ENCODE measurements at places on chromosomes 6 and 20.

- DNase-seq, result no peak
Observed at GRCh38 chr20:49340161-49340966, 62.5 kb upstream of the ZNFX1 start.

GRCh38 chr20:54626126-54626525 lies 150.7 kb downstream of the DOK5 start:
- no peak for DNase-seq

DNA sequence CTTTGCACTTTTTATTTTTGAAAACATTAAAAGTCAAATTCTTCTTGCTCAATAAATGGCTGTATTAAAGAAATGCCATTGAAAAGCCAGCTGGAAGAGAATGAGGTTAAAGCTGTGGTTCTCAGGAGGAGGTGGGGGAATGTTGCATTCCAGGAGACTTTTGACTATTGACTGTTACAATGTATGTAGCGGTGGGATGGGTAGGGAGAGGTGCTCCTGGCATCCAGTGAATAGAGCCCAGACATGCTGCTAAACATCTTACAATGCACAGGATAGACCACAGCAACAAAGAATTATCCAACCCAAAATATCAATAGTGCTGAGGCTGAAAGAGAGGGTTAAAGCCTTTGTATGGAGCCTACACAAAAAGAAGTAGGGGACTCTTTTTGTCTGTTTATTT lies 295.9 kb downstream of the NKAIN2 start:
- DNase-seq, result no peak

- DNase-seq, result no peak
Observed at GRCh38 chr6:6810727-6811126, 222.2 kb downstream of the LY86 start.

DNA sequence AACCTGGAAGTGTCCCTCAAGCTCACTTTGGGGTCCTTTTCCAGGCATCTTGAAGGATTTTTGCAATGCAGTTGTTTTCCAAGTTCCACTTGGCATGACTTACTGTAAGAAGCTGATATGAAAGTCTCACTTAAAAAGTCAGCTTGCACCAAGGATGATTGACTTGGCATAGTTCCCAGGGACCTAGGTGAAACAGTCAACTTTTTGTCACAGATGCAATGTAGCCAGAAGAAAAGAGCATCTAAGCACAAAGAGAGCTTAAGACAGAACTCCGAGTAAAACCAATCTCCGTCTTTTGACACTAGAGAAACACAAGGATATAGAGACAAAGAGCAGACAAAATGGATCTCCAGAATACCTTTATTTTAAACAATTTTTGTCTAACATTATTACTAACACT lies 2.6 kb upstream of the ZSCAN12 start:
- DNase-seq, result no peak

DNA sequence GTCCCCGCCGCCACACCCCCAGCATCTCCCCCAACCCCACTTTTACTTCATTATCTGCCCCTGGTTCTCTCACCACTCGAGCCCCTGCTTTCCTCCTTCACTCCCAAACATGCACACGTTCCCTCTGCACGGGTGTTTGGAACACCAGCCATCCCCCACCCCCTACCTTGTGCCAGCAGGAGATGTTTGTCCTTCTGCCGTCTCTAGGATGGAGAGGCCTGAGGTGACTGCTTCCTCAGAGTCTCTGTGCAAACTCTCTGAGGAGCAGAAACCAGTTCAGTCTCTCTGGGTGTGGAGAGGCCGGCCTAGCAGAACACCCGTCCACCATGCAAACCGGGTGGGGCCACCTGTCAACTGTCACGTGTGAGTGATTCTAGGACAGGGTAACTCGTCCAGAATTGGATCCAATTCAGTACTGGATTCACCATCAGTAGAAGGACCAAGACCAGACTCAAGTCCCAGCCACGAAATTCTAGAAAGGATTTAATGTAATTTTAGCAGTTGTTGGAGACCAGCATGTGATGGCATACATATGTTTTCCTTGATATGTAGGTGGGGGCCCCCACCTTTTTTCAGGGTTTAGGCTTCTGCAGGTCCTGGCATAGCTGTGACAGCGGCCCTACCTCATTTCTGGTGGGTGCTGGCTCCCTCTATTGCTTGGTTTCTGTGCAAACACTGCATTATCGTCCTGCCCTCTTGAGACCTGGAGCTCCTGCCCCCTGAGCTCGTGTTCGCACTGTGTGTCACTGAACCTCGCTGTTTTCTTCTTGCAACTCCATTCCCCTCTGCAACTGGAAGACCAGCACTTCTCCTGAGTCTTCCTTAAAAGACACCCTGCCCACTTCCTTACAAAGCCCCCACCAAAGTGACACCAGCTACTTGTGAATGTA lies at the start of gene RAET1E:
Gene RAET1E, minus strand, starts transcription at position 259 of the 890 bp plus-strand sequence. CDS start 7,212 bp downstream, outside the sequence.
- DNase-seq, result no peak

DNA sequence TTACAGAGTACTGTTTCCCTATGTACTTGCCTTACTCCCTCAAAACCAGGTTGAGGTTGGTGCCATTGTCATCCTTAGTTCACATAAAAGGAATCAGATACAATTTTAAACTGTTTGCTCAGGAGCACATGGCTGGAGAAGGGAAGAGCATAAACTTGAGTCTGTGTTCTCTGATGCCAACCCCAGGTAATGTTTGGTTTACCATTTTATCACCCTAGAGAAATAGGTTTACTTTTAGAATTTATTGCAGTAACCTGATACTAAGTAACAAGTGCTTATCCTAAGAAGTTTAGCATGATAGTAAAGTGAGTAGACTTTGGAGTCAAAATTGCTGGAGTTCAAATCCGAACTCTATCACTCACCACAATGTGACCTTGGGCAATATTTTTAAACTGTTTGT lies 86.3 kb downstream of the RFPL4B start:
- no peak for DNase-seq

GRCh38 chr6:88165844-88166492 lies at the start of gene CNR1:
Gene CNR1 (minus strand): TSS chr6:88166347. CDS start chr6:88145274, 21,073 bp downstream.
- DNase-seq, result no peak

- DNase-seq, result no peak
Observed at GRCh38 chr6:86683132-86683908, 254.0 kb upstream of the HTR1E start.

DNA sequence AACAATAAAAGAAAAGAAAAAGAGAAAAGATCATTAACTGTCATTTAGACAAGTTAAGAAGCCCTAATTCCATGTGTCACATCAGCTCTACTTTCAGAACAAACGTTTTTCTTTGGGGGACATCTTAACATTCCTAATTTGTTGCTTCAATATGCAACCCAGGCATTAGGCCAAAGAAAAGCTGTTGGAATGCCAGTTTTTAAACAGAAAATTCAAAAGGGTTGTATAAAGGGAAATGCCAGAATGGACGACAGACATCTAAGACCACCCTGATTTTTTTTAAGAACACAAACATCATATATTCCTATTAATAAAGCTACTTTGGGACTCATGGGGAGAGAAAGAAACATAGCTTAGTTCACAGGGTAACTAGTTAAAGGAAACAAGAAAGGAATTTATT lies 315.0 kb downstream of the GMDS start:
- DNase-seq, result no peak

- peak; percentile 62 for DNase-seq
Observed at GRCh38 chr6:37353761-37354525, at the start of gene RNF8. Gene RNF8 (plus strand): TSS chr6:37353983. CDS start chr6:37354165, 182 bp downstream.

- DNase-seq, result no peak
Observed at GRCh38 chr6:786946-787763, 94.2 kb upstream of the EXOC2 start.

GRCh38 chr20:7378864-7379605 lies 561.2 kb downstream of the HAO1 start:
- DNase-seq, result no peak

GRCh38 chr6:135114355-135115145 lies 59.9 kb upstream of the HBS1L start:
- DNase-seq, result no peak

DNA sequence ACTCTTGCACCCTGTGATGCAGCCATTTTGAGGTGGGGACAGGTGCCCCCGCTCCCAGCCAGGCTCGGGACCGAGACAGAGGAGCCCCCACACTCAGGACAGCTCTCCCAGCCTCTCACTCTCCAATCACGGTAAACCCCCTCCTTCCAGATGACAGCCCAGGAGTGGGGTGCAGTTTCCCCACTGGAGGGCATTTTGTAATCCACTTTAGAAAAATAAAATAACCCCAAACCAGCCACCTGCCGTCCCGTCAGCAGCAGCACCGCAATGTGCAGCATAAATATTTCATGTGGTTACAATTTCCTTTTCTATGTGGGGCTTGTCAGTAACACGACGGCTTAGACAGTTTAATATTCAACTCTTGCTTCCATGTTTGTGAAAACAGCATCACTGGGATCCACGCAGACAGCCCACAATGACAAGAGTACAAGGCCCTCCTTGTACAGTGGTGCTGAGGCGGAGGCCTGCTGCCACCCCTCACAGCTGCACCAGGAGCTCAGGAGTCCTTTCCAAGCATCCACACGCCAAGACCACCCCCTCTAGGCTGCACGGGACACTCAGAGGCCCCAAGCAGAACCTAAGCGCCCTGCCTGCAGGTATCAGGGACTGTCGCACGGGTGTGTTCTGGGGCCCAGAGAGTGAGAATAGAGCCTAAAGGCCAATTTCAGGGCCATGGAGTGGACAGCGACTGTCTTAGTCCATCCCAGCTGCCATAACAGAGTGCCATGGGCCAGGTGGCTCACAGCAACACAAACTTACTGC lies 116.7 kb downstream of the JPH2 start:
- DNase-seq, result no peak

DNA sequence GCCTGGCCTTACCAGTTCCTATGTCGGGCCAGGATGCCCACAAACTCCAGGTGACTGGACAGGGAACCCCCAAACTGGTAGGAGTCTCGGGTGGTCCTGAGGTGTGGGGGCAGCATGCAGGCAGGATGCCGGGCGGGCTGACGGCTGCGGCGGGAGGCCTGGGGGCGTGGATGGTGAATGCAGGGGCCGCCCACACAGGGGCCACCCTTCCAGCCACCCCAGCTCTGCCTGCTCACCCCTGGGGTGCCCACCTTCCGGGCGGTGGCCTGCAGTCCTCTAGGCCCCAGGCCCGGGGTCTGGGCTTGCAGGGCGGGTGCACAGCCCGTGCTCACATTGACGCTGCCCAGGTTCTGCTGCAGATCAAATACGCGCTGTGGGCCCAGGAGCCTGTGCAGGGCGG lies 8.4 kb downstream of the ADRM1 start:
- DNase-seq, result no peak

GRCh38 chr20:36462440-36463211 lies 78.7 kb upstream of the MYL9 start:
- peak; percentile 63 for DNase-seq

- no peak for DNase-seq
Observed at GRCh38 chr20:25327521-25328235, 63.0 kb downstream of the ABHD12 start.

DNA sequence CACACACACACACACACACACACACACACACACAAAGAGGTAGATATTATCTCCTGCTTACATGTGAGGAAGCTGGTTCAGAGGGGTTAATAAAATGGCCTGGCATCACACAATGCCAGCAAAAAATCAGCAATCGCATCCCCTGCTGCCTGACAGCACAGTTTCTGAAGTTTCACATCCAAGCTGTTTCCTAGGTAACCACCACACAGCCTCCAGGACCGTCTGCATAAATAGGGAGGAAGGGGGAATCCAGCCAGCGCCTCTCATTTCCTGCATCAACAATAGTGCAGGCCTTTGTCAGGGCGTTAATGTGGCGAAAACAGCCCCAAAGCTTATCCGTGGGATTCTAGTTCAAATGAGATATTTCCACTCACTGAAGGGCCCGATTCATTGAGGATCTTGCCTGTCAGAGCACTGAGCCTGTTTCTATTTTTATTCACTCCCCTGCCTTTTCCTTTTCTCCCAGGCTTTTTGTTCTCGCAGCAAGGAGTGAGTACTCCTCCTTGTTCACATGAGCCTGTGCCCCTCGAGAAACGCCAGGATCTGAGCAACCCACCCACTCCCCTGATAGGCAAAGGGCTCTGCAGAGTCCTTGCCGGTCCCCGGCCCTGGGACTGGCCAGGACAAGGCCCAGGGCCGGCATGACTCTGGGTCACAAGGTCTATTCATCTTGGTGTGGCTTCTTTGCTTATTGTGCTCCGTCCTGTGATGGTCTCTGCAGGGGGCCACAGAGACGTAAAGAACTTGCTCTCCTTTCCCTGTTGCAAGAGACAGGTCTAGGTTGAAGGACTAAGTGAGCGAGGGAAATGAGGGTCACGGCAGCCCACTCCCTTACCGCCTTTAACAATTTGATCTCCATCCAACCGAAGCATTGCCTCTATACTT lies 32.7 kb downstream of the TUBB2B start:
- DNase-seq, result no peak

DNA sequence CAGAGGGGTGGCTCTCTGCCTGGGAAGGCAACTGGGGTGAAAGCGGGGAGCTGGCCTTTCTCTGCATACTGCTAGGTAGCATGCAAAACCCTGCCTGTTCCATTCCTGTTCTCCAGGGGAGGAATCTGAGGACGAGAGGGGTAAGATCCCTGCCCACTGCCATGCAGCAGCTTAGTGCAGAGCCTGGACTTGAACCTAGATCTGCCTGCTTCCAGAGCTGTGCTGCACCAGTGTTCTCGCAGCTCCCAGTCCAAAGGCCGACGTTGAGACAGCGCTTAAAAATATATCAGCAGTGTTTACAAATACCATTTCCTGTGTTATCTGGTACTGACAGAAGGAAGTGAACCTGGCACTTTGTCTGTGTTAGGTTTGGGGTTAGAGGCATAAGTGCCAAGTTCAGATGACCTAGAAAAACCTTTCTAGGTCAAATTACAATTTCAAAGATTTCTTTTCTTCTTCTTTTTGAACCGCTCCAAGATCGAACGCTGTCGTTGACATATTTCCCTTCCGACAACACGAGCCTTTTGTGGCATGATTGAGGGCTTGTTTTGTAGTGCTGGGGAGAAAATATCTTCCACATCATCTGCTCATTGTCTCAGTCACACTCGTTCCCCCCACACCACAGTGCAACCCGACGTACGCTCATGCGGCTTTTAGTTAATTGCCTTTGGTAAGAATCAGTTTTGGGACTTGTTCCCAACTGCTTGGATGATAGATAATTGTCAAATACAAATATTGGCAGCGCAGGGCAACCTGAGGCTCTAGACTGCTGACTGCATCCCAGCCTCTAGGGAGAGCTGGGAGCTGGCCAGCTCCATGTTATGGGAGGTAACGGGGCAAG lies 44.6 kb downstream of the TOX2 start:
- DNase-seq, result no peak

- DNase-seq, result no peak
Observed at GRCh38 chr20:51281521-51281920, 258.6 kb upstream of the KCNG1 start.

DNA sequence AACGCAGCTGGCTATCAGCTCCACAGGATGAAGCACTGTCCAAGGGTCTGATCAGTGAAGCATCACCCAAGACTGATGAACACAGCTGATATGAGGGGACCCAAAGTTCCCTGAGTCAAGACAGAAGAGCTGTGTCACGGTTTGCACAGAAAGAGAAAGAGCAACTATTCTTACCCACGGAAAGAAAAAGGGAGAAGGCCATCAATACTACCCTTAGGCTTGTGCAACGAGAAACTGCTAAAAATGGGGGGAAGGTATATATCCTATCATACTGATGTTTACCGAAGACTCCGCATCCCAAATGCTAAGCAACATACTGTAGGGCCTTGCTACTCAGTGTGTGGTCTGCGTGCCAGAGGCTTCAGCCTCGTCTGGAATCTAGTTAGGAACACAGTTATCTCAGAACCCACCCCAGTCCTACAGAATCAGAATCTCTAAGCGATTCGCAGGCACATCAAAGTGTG lies 665 bp downstream of the FASTKD5 start:
- no peak for DNase-seq

- no peak for DNase-seq
Observed at GRCh38 chr6:31775184-31775583, 1.9 kb downstream of the VWA7 start.

- DNase-seq, result no peak
Observed at GRCh38 chr6:5339786-5340185, 78.5 kb downstream of the FARS2 start.

- no peak for DNase-seq
Observed at GRCh38 chr6:10513544-10513943, 7.6 kb upstream of the GCNT2 start.
